ENCODE measurements at places on chromosomes 5 and 9.
A peak's percentile ranks its signal among the peaks of the same experiment; 100 is the strongest.

DNA sequence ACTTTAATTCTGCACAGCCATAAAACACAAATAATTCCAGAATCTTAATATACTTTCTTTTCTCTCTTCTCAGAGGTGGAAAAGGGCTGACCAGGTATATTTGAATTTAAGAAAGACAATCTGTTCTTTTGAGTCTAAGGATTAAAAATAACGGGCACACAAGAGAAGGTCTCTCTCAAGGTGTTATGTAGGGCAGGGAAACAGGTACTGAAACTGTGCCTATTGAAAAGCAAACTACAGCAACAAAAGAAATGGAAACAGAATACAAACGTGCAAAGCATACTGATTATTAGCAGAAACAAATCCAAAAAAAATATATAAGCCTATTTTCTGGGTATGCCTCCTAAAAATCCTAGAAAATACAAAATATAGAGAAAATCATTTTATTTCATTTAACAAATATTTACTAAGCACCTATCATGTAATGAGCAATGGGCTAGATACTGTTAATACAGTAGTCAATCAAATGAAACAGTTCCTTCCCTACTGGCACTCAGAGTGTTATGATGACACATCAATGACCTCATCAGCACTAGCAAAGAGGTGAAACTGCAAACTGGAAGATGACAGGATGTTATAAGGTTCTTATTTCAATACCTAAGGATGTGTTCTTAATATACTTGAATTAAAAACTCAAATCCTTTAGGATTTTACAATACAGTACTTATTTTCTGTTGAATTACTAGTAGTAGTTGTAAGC lies 87.7 kb downstream of the AUH start:
- DNase-seq, result peak; percentile 13

DNA sequence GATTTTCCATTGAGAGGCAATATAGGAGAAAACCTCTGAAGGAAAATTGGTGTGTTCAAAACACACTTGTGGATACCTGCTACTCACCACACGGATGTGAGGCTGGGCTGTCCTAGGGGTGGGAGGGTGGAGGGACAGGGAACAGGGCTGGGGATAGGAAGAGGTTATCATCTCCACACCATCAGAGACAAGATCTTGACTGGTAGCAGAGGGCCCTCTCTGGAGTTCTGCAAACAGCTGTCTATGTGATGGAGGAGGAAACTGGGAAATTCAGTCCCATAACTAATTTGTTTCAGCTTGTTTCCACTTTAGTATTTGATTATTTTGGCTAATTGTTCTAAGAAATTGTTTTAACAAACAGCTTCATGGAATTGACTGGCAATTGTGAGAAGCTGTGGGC lies 91.6 kb upstream of the FSTL4 start:
- DNase-seq, result no peak

DNA sequence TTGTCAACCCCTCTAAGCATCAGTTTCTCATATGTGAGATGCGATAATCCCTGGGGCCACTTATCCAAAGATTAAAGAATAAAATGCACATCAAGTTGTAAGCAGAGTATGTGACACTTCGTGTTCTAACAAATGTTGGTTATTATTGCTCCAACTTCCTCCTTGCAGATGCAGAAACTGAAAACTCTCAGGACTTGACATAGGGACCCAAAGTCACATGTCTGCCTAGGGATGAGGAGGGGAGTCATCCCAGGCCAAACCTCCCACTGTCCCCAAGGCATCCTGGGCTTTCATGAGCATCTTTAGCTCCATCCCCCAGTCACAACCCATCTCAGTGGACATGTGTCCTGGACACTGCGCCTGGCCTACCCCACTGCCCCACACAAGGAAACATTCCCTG lies 27.5 kb upstream of the SYK start:
- no peak for DNase-seq

GRCh38 chr9:117777823-117778222 lies 73.6 kb downstream of the TLR4 start:
- no peak for DNase-seq

DNA sequence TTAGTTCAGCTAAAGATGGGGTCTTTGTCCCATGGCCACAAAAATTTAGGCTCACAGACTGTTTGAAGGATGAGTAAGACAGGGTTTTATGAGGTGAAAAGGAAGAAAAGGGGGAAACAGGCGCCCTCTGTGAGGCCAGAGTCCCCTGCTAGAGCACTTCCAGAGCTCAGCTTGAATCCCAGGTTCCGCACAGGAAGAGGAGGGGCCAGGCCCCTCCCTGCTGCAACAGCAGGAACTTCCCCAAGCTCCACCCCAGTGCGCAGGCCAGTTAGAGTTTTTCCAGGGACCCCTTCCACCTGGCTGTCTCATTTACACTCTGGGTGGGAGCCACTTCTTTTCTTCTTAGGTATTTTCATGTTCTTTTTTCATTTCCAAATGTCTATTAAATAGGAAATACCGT lies 480.8 kb downstream of the PSAT1 start:
- no peak for DNase-seq

DNA sequence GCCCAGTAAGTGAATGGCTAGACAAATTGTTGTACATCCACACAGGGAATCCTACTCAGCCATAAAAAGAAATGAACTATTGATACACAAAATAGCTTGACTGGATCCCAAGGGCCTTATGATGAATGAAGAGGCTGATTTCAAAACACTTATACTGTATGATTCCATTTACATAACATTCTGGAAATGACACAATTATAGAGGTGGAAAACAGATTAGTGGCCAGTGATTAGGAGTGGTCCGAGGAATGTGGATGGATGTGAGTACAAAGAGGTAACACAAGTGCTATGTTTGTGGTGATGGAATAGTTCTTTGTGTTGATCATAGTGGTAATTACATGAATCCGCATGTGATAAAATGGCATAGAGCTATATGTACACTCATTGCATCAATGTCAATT lies 4.7 kb upstream of the UBLCP1 start:
- DNase-seq, result no peak
